Dermis microvascular lymphatic vessel endothelial cell (primary cell): ENCODE measurements at places on chromosomes 1 and 21. TPM values are rescaled to one million over a fixed set of nuclear protein-coding genes. Genes with fewer than 3 reads are reported as not detected.

DNA sequence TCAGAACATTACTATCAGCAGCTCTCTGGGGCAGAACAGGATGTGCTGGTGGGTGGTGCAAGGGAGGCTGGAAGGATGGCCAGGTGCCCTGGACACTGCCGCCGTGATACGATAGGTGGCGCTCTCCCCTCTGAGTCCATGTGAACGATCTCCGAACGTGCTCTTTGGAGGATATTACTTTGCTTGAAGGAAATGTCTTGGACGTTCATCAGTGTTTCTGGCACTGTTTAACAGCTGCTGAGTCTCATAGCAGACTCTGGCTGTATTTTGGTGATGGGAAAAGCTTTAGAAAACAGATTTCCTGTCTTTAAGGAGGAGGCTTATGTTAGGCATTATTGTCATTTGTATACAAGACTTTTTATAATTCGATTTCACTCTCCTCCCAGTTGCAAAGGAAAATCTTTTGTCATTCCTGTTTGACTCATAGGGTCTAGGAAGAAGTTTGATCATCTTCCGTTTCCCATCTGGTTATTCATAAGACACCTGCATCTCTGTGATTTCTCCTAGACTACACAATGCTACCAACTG lies 386.2 kb upstream of the ADGRL2 start:
- peak; percentile 58 for DNase-seq

GRCh38 chr1:58780836-58781452 lies 2.9 kb downstream of the JUN start:
- peak; percentile 42 for DNase-seq

DNA sequence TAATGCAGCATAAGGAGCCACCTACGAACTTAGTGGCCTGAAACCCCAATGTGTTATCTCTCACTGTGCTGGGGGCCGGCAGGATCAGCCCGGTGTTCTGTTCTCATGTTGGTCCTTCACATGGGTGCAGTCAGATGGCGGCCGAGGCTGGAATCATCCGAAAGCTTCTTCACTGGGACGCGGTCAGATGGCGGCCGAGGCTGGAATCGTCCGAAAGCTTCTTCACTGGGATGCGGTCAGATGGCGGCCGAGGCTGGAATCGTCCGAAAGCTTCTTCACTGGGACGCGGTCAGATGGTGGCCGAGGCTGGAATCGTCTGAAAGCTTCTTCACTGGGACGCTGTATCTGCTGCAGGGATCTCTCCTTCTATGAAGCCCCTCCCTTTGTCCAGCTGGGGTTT lies 12.6 kb upstream of the PCBP3 start:
- DNase-seq, result no peak

DNA sequence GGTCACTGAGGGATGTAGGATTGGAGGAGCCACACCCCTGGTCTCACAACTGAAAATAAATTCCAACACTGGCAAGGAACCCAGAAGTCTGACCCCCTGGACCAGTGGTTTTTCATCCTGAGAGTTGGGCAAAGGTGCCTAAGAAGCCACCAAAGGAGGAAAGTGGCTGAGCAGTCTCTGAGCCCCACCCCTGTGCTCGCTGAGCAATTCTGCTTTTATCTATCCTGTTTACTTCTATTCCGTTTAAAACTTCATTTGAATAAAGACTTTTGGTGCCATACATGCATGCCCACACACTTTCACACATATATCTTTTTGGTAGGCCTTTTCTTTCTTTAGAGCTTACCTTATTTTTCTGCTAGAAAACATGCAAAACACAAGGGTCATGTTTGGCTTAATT lies 13.9 kb upstream of the CD53 start:
- DNase-seq, result no peak

DNA sequence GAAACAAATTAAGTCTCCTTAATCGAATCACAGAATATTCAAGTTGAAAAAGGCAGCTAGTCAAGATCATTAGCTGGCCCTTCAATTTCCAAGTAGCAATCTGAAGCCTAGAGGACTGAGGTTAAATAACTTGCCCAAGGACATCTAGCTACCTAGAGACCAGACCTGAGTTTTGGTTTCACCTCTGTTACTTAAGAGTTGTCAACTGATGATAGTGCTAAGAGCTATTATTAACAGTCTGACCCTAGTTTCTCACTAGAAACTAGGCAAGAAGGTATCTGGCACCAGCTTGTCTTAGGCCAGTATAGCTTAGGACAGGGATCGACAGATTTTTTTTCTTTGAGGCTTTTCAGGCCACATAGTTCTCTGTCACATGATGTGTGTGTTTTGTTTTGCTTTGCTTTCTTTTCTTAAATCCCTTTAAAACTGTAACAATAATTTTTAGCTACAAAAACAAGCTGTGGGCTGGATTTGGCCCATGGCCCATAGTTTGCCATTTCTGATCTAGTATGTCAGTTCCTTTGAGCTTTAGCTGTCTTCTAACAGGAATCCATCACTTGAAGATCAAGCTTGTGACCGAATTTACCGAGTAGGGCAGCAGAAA lies 23.2 kb downstream of the TRIM45 start:
- DNase-seq, result no peak

MIS18A gene
- total RNA-seq, result 6.2 and 13.1 TPM in 2 replicates

EFNA1 gene
- total RNA-seq, result 132 and 215 TPM in 2 replicates

- DNase-seq, result no peak
These were observed 26.6 kb upstream of the FCRL4 start for GRCh38 chr1:157624471-157624870.

AMY2A gene
- under 0.01 TPM in 1 of 2 replicates, not detected in the other for total RNA-seq

DNA sequence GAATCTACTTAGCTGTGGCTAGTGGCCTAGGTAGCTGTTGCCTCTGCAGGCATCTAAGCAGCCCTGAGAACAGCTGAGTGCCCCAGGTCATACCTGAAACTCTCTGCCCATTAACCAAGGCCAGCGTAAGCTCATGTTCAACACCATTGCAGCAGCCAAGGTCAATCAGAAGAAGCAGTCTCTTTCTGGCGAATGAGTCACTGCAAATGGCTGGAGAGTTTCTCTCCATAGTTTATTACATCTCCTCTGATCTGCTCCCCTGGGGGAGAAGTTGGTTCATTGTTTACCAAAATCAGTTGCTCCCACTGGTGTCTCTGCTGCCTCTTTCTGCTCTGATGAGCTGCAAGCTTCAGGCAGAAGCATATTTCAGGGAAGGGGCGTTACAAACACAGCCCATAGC lies 6.9 kb upstream of the BCL9 start:
- no peak for DNase-seq

FCER1G gene
- total RNA-seq, result 0.13 and 0.26 TPM in 2 replicates

DNA sequence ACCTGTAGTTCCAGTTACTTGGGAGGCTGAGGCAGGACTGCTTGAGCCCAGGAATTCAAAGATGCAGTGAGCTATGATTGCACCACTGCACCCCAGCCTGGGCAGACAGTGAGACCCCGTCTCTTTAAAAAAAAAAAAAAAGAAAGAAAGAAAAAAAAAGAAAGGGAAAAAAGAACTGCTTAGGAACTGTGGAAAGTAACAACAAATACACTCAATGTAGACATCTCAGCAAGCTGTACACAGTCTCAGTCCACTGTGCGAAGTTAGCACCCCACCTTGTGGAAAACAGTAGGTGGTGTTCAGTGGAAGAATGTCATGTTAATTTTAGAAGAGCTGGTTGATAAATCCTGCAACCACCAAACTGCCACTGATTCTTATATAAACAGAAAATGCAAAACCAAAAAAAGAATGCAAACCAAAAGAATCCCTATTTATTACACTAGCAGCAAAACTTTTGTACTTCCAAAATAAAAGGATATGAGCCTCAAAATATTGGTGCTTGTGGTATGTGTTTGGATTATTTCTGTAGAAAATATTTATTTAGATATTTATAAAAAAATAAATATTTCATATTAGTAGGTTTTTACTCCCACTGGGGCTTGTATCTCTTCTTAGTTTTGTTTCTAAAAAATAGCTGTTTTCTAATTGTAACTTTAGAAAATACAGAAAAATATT lies 31.1 kb downstream of the ALG14 start:
- DNase-seq, result peak; percentile 88

RHD gene
- total RNA-seq, result 0.13 and 0.25 TPM in 2 replicates

F13B gene
- not detected in 2 replicates for total RNA-seq

DNA sequence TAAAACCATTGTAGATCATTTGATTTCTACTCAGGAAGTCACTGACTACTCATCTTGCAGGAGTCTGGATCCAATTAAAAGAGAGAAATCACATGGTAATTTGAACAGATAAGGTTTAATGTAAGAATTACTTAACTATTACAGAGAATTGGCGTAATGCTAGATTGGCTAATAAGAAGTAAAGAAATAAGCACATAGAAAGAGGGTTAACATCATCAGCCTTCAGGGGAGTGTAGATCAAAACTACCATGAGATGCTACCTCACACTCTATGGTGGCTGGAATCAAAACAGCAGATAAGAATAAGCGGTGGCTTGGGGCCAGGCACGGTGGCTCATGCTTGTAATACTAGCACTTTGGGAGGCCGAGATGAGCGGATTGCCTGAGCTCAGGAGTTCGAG lies 11.7 kb downstream of the ST3GAL3 start:
- DNase-seq, result no peak
